ENCODE measurements at places on chromosomes 5 and 9.

- no peak for DNase-seq
These were observed 5.5 kb downstream of the IL31RA start for GRCh38 chr5:55856516-55857246.

DNA sequence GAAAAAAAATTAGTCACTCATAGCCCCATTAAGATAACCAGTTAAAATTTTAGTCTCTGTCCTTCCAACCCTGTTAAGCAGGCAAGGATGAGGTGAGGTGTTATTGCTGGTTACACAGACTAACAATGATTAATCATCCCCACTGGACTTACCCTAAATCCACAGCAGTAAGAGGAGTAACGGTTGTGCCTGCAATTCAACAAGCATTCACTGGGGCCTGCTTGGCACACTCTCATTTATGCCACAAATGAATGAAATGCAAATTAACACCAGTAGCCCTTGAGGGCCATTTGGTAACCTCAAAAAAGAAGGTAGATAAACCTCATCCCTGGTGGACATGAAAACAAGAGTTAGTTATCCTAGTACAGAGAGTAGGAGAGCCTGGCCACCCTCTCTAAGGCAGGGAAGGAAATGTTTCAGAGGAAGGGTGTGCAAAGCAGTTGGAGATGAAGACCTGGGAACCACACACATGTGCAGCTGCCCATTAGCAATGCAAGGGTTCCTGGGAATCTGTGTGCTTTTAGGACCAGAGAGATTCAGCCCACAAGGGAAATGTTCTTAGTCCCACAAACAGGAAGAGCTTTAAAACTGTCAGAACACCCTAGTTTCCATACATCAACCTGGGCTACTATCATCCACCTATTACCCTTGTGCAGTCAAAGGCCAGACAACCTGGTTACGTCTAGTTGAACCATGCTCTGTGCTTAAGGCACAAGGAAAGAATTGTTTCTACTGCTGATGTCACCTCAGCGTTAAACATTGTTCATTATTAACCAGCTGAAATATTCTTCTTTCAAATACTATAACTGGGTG is 7.7 kb downstream of the LHFPL2 start:
- DNase-seq, result no peak

GRCh38 chr5:159427180-159428012 is 97.1 kb upstream of the IL12B start:
- DNase-seq, result no peak

DNA sequence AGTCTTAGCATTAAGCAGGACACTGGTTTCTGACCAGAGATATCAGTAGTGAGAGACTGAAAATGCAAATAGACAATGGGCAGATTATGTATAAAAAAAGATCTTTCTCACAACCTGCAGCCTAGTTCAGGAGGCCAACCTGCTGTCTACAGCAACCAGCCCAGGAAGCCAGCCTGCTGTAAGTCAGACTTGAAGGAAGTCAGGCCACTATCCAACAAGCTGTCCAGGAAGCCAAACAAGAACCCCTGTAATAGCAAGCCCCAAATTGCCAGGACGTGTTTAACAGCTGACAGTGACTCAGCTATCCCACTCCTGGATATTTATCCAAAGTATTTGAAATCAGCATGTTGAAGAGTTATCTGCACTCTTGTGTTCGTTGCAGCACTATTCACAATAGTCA is 121.8 kb upstream of the SPIN1 start:
- no peak for DNase-seq

GRCh38 chr5:33203931-33204330 is 236.8 kb upstream of the TARS1 start:
- DNase-seq, result no peak
